Endothelial cell of umbilical vein (primary cell): ENCODE measurements at places on chromosomes 5 and 9. TPM values are rescaled to one million over a fixed set of nuclear protein-coding genes. Genes with fewer than 3 reads are reported as not detected.

STXBP1 gene
- total RNA-seq = 50.5 and 51.3 TPM in 2 replicates

ANAPC2 gene
- total RNA-seq = 69.2 and 70.0 TPM in 2 replicates

CYLC2 gene
- total RNA-seq = not detected in 2 replicates

TMEFF1 gene
- 9.8 and 14.6 TPM in 2 replicates for total RNA-seq

ZFP37 gene
- total RNA-seq = 1.3 and 1.6 TPM in 2 replicates
